ENCODE measurements at places on chromosomes 5 and 9.

DNA sequence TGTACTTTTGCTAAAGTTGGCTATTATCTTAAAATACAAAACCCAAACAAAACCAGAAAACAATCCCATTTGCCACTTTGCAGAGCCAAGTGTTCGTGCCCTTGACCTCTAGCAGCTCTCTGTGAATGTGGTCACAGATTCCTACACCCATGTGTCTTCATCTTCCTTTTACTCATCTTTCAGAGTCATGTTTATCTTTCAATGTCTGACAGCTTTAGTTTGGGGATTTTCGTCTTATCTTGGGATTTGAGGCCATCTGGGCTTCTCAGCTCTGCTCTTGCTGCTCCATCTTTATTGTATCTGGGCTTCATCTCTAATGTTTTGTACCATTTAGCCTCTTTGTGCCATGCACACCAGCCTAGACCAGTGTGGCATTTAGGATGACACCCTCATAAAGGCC is 81.0 kb downstream of the DAPK1 start:
- no peak for DNase-seq

DNA sequence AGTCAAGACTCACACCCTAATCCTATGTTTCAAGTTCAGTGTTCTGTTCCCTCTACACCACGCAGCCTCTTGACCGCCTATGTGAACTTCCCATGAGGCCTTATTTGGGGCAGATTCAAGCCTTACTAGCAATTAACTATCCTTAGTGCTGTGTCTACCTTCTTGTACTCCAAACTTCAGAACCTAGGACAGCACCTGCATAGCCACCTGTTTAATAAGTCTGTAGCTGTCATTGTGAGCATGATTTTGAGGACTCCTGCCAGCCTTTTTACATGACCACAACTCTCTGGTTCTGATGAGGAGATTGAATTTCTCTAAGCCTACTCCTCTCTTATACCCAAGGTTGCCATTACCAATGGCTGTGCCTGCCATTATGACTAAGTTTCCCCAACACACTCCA is 50.8 kb upstream of the PCSK1 start:
- no peak for DNase-seq

GRCh38 chr5:107257885-107258520 is 412.7 kb downstream of the EFNA5 start:
- no peak for DNase-seq

- no peak for DNase-seq
Observed at GRCh38 chr5:95910521-95910920, 51.1 kb downstream of the ELL2 start.

DNA sequence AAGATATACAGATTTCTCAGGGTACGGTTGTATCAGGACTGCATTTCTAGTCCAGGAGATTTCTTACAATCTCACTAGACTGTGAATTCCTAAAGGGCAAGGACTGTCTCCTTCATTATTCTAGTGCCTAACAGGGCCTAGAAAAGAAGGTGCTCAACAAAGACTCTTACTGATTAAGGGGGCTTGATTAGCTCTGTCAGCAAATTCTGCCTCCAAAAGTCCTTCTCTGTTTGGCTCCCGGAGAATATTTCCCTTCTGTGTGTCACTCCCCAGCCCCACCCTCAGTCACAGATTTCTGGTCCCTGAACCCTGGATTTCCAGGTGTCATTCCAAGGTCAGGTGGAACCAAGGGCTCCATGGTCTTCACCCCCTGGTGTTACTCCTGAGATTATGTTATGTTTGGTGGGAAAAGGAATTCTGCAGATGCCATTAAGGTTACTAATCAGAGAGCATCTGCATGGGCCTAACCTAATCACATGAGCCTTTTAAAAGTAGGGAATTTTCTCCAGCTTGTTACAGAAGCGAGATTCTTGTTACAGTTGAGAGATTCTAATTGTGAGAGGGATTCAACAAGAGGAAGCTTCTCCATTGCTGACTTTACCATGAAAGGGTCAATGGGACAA is 167.7 kb upstream of the LHFPL2 start:
- no peak for DNase-seq

DNA sequence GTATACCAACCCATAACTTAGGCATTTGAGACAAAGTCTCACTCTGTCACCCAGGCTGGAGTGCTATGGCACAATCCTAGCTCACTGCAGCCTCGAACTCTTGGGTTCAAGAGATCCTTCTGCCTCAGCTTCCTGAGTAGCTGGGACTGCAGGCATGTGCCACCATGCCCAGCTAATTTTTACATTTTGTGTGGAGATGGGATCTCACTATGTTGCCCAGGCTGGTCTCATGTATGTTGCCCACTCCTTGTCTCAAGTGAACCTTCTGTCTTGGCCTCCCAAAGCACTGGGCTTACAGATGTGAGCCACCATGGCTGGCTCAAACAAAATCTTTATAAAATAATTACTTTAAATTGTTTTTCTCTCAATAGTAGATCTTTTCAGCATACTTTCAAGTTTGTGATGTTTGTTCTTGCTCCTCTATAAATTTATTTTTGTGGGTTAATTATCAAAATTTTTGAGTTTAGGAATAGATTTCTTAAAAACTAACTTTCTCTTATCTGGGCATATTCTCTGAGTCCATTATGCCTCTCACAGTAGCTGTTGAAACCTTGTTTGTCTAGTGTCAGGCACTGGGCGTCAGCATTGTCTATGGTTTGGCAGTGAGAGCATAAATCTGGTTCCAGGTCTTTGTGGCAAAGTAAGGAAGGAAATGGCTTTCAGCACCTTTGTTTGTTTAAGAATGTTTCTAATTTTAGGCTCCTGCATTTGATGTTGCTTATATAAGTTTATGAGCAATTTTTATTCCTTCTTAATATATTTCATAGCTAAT is 38.7 kb downstream of the NLN start:
- DNase-seq: peak; percentile 34

- DNase-seq: no peak
Observed at GRCh38 chr5:579211-579610, 32.9 kb upstream of the CEP72 start.

DNA sequence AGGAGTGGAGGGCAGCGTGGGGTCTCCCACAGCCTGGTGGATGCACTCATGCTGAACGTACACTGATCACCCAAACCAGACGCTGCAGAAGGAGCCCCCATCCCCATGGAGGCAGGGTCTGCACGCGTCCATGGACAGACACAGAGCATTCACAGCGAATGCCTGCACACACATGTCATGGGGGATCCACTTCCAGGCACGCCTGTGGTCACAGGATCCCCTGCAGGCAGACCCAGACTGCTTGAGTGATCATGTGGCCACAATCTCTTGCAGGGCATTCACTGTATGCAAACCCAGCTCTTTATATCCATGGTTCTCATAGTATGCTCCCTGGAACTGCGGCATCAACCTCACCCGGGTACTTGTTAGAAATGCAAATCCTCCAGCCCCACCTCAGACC is 5.4 kb downstream of the SNCB start:
- no peak for DNase-seq

Measured in stimulated activated naive CD4-positive, alpha-beta T cell treated with Interleukin-2 at 50 U/mL for 16 hours (primary cell).